ENCODE measurements at places on chromosomes 1 and 21.

GRCh38 chr1:242228991-242229390, 230.1 kb upstream of the MAP1LC3C start:
- no peak for DNase-seq

- peak; percentile 39 for DNase-seq
These were observed 360.2 kb downstream of the HHIPL2 start for GRCh38 chr1:222187566-222188332.

DNA sequence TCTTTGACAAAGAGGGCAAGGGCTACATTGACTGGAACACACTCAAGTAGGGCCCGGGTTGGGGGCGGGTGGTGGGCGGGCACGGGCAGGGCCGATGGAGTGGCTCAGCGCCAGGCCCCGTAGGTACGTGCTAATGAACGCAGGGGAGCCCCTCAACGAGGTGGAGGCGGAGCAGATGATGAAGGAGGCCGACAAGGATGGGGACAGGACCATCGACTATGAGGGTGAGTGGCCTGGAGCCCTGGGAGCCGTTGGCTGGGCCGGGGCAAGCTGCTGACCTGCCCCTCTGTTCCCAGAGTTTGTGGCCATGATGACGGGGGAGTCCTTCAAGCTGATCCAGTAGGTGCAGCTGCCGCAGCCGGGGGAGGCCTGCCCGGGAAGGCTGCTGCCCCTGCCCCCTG, 1.8 kb downstream of the CALML6 start:
- DNase-seq: no peak

DNA sequence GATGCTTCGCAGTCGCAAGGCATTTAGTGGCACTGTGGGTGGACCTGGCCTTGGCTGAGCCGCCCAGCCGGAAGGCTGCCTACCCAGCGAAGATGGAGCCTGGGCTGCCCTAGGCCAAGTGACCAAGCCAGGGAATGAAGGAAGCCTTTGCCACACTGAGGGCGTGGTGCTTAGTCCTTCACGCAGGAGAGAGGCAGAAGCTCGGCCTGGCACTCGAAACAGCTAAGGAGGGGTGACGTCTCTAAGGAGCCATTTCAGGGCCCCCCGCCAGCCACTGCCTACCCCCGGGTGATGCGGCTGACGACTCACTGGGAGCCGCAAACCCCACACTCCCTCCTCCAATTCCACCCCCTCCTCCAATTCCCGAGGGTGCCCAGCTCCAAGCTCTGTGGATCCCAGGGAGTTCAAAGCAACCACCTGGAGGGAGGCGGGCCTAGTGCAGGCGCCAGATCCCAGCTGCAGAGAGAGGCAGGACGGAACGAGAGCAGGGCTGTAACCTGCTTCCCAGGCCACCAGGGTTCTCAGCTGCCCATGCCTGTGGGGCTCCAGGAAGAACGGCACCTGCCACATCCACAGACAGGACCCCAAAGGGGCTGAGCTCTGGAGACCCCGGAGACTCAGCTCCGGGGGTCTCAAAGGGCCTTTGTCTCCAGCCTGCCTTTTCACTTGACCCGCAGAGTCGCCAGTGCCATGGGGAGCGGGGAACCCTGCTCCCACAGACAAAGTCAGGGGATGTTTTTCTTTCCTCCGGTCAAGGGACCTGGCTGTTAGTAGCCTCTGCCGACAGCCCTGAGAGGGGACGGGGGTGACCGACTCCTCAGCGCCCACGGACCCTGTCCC, 75.8 kb downstream of the ARHGEF16 start:
- no peak for DNase-seq

GRCh38 chr1:68470388-68470970, 20.7 kb upstream of the RPE65 start:
- peak; percentile 43 for DNase-seq

- DNase-seq: no peak
These were observed 359.0 kb upstream of the PTBP2 start for GRCh38 chr1:96362623-96363022.

- no peak for DNase-seq
These were observed 18.6 kb upstream of the BCL10 start for GRCh38 chr1:85295006-85295431.

DNA sequence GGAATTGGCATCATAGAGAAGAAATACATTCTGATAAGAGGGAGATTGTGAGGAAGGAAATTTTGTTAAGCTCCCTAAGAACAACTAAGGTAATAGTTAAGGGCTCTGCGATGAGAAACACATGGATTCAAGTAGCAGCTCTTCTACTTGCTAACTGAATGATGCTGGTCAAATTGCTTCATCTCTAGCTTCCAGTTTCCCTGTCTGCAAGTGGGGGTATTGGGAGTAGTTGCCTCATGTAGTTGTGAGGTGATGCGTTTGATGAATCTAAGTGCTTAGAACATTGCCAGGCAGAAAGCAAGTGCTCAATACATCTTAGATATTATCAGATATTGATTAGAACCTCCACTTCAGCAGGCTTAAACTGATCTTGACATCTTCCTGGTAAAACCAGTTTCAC, 84.8 kb downstream of the CD58 start:
- no peak for DNase-seq

GRCh38 chr1:204623365-204623893, 62.1 kb downstream of the LRRN2 start:
- DNase-seq: no peak

- no peak for DNase-seq
These were observed 123.2 kb upstream of the HMCN1 start for GRCh38 chr1:185610954-185611353.

- DNase-seq: no peak
These were observed 93.7 kb downstream of the VAV3 start for GRCh38 chr1:107871259-107871658.

GRCh38 chr1:112267929-112268328, 128.1 kb upstream of the CTTNBP2NL start:
- peak; percentile 49 for DNase-seq

DNA sequence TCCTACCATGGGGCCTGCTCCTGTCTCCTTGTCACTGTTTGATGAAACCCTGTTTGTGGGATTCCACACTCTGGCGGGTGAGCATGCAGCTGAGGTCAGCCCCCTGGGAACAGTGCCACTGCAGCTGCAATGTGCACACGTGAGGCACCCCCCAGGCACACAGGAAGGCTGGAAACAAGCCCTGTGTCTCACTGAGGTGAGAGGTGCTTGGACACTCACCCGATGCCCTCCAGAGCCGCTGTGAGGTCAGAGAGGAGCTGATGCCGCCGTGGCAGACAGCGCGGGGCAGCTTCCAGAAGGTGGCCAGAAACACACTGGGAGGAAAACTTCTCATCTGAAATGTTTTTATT, 49.7 kb downstream of the SLX9 start:
- no peak for DNase-seq

DNA sequence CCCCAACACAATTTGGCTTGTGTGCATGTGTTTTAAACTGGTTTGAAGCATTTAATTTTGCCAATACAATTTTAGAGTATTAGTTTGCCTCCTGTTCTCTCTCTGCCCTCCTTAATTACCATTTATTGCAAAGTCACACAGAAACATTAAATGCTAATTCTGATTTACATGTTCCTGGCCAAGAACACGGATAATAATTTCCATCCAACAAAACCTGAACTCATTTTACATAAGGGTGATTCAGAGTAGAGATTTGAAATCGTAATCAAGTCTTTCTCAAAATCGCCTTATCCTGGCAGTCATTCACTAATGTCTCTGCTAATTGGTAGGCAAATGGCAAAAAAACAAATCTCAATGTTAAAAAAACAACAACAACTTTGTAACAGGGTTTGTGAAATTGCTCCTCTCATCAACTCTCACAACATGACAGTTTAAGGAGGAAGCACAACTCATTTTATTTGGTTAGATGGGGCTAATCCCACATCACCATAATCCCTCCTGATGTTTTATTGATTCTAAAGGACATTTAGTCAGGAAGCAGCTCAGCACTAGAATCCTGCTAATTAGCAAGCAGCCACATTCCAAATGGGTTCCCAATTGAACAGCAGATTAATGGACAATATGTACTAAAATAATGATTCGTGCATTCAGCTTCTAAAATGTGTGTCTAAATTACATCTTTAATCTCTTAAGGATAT, 55.9 kb downstream of the C1orf87 start:
- DNase-seq: no peak

DNA sequence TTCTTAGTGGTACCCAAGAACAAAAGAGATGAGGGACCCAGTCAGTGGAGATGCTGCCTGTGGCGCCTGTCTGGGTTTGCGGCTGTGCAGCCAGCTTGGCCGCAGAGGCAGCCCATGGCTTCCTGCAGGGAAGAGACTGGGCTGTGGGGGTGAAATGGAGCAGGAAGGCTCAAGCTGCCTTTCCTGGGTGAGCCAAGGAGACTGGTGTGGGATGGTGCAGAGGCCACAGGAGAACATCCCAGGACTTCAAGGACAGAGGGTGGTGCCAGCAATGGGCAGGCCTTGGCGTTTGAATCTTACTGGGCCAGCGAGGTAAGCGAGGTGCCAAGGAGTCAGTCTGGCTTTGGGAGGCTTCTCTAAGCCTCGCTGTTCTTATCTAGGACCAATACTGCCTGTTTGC, 26.4 kb downstream of the KCNA10 start:
- no peak for DNase-seq

DNA sequence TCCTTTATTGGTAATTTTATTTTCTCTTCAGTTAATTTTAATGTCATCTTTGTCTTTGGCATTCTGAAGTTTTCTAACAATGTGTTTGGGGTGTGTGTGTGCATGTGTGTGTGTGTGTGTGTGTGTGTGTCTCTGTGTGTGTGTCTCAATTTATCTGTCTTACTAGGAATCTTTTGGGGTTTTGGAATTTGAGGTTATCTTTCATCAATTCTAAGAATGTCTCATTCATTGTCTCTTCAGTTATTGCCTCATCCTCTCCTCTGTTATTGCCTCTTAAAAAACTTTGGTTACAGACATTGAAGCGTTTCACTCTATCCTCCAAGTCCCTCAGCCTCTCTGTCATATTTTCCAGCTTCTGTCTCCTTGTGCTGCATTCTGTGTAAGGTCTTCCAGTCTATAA, 18.1 kb upstream of the SAMD13 start:
- no peak for DNase-seq

DNA sequence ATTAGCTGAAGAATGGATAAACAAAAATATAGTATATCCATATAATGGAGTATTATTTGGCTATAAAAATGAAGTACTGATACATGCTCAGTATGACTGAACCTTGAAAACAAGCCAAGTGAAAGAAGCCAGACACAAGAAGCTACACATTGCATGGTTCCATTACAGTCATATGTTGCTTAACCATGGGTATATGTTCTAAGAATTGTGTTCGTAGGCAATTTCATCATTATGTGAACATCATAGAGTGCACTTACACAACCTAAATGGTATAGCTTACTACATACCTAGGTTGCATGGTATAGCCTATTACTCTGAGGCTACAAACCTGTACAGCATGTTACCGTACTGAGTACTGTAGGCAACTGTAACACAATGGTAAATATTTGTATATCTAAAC, 28.6 kb upstream of the FCAMR start:
- DNase-seq: no peak

GRCh38 chr1:150109586-150109985, 40.1 kb upstream of the PLEKHO1 start:
- DNase-seq: no peak

DNA sequence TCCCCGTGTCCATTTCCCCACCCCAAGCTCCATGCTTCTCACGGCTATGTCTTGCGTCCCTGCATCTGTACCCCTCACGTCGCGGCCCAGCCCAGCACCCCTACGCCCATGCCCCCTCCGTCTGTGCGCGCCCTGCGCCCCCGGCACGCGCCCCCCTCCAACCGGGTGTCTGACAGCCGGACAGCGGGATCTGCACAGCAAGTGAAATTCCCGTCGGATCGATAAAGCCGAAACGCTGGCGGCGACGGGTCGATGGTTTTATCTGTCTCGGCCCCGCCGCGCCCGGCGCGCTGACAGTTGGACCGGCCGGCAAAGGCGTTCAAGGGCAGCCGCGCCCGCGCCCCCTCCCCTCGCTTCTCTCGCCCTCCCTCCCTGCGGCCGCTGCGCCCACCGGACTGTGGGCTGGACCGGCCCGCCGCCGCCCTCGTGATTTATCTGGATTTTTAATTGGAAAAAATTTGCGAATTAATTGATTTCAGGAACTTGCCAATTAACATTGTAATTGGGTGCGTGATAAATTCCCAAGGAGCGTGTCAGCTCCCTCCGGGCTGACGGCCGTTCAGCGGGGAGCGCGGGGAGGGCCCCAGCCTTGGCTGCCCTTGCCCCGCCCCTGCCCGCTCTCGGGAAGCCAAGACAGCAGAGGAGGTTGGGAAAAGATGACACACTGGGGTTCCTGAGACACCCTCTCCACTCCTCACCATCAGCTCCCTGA, 57.1 kb downstream of the TMEM53 start:
- no peak for DNase-seq

DNA sequence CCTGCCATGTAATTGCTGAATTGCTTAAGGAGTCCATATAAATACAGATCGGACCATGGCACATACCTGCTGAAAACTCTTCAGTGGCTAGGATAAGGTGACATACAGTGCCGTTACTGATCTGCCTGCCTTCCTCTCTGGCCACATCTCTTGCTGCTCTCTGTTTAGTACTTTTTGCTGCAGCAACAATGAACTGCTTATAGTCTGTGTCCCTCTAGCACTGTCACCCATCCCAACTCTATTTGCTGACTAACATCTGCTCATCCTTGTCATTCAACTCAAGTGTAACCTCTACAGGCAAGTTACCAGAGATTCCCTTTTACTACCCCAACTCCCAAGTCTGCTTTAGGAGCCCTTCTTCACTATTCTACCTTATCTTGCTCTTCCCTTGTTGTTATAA, 65.6 kb downstream of the GTF2B start:
- DNase-seq: no peak

DNA sequence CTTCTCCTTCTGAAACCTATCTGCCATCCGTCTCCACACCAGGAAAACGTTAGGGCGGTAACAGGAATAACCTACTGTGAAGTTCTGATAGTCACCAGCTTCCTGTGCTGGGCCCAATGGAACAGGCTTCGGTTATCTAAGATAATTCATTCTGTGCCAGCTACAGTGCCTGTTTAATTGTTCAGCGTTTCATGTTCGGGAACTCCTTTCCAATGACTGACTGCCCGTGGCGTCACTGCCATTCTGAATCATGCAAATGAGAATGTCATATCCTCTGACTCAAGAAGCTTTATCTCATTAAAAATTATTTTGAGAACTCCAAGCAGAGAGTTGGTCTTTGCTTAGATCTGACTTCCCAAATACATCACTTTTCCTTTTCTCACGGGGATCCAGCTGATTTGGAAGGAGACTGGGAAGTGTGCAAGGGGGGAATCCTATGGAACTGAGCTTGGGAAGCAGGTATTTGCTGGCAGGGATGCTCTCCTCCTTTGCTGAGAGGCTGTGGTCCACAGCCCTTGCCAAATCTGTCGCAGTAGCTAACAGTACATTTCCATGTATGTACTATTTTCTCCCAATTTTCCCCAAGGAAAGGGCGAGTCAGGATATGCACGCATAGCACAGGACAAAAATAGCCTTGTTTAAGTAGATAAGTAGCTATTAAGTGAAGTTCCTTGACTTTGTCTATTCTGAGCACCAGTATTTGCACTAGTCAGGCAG, 358.7 kb downstream of the LTN1 start:
- no peak for DNase-seq

- DNase-seq: no peak
These were observed 1180.7 kb upstream of the B3GALT2 start for GRCh38 chr1:194367121-194367520.

DNA sequence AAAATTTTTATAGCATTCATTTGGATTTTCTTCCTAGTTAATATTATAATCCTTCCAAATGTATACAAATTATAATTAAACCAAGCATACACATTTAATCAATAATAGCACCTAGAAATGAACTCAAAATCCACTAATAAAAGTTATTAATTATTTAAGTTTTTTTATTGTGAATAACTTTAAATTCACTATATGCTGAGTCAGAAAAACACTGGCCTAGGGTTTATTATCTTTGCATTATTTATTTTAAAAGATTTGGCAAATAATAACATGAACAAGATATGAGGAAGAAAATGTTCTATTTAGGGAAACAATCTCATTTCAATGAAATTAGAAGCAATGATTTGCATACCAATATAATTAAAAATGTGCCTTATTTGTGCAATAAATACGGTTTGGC, 951.5 kb downstream of the KCNT2 start:
- DNase-seq: no peak

All from NCI-H446 (cell line).